ENCODE measurements at places on chromosomes 4 and X.

DNA sequence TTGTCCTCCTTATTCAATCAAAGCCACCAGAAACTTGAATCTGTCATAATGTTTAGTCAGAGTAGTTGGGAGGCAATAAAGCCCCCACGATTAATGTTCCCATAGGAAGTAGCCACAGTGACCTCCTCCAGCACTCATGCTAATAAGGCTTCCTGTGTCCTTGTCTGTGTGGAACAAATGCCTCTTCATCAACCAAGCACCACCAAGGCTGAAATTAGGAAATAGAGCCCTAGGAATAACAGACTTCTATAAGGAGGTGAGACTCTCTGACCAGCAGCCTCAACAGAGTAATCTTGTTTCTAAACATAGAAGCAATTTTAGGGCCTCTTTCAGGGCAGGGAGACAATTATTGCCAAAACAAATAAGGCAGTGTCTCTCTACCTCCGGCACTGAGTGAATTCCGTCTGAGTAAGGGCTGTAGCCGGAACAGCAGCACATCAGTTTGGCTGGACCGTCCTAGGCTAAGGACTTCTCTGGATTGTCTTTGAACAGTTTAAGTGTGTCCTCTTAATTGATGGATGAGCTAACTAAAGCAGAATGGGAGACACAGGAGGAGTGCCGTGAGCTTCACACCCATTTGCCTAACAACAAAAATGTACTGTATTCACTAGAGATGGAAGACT lies 329.2 kb upstream of the HAND2 start:
- DNase-seq: no peak

DNA sequence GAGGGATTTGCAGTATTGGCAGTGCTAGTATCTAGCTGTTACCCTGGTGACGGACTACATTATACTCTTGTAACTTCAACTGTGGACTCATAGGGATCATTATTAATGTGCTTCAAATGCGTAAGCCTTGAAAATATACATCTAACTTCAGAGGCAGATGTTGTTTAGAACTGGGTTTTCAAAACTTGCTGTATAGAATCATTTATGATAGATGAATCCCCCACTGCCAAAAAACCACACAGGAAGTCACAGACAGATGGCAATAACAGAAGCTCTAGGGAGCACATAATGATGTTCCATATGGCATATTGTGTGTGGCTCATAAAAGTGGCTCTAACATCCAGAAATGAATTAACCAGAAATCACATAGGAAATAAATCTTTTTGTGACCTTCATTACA lies 62.3 kb upstream of the RELL1 start:
- no peak for DNase-seq

DNA sequence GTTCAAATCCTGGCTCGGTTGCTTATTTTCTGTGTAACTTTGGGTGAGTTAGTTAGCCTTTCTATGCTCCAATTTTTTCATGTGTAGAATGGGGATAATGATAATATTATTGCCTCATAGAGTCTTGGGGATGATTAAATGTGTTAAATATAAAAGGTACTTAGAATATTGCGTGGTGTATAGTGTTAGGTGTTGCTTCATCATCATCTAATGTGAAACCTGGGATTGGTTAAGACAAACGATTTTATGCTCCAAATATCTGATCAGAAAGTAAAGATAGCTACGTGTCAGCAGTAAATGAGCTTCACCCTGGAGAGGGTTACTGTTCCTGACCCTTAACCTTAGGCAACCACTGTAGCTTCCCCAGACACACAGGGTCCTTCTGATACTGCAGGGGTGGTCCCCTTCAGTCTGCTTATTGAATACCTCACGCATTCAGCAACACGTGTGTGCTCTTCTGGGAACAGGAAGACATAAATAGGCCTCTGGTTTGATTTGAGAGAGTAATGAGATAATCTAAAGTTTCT lies 50.1 kb downstream of the GPAT3 start:
- DNase-seq: no peak

DNA sequence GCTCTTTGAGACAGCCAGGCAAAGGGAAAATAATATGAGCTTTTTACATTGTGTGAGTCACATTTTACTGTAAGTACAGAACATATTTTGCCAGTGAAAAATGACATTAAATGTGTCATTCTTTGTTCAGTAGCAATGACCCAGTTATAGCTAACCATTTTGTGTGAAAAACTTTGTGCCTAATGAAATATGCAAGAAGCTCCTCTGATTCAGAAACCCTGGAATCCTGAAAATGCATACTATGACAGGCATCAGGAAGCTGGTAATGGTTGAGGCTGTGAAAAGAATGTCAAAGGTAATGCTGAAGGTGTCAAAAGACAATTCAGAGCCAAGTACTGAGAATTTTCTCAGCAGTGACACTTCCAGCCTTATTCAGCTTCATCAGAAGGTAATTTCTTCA lies 549.5 kb upstream of the SMIM31 start:
- no peak for DNase-seq

DNA sequence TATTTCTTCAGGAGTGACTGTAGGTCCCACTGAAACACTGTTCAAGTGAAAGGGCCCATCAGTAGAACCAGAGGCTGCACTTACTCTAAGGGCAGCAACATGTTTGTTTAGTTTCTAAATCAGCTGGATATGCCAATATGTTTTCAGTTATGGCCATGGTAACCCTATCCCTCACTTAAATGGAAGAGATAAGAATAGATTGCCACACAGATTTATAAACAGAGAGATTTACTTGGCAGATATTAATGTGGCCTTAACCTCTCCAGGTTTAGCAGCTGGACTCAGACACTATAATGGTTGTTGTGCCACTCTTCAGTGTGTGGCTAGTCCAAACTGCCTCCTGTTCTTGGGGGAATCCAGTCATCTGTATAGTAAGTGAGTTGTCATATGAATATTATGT lies 354.1 kb downstream of the TEX13C start:
- no peak for DNase-seq

GRCh38 chr4:54548098-54548620 lies 109.6 kb upstream of the KIT start:
- DNase-seq: no peak

- no peak for DNase-seq
Measured at GRCh38 chr4:151797131-151797530, 36.3 kb upstream of the GATB start.

DNA sequence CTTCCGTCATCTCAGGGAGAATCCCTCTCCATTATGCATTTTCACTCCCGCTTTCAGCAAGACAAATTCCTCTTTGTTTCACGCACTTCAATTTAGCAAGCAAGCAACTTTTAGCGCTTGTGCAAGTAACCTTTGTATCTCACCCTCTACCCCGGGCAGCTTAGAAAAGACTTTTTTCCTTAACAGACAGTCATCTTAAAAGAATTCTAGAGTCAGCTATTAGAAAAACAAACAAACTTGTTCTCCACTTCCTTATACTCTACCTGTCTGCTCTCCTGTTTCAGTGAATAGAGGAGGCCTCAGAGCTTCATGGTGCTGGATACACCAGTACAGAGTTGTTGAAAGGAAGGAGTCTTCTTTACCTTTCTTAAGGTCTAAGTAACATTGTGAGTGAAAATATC lies 12.1 kb downstream of the TIGD2 start:
- DNase-seq: no peak

DNA sequence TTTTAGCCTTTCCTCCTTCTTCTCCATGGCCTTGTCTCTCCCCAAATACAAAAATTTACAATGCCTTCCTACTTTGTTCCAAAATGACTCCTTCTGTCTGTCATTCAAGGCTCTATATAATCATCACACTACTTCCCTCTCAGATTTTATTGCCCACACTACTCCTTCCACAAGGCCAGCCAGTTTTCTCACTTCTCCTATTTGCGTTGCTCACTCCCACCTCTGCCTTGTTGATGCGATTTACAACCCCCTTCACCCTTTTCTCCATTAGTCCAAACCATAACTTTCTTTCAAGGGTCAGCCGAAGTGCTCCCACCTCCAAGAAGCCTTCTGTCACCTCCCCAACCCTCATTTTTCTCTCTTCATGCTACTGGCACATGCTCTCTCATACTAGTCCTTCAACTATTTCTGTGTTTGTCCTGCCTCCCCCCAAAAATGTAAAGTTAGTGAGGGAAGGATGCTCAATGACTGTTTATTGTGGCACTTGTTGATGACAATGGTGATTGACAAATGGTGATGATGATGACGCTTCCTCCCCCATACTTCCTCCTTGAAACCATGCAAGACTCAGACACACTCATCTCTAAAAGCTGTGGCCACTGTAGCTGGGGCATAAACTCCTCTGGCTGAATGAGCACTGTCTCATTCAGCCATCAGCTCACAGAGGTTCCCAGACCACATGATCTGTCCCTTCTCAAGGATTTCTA lies 2.7 kb upstream of the XKRX start:
- DNase-seq: no peak

DNA sequence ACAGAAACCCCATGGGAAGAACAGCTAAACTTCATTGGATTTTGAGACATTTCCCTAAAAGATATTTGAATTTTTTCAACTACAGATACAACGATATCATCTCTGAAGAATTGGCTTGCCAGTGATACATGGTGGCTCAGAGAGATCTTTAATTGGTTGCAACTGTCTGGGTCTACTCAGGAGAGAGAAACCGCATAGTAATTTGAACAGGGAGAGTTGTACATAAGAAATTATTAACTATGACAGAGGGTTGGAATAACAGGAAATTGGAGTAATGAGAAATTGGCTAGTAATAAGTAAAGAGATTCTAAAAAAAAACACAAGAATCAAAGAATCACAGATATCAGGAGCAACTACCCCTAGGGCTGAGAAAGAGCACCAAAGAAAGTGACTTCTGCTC lies 118.4 kb downstream of the KLHL13 start:
- DNase-seq: no peak

DNA sequence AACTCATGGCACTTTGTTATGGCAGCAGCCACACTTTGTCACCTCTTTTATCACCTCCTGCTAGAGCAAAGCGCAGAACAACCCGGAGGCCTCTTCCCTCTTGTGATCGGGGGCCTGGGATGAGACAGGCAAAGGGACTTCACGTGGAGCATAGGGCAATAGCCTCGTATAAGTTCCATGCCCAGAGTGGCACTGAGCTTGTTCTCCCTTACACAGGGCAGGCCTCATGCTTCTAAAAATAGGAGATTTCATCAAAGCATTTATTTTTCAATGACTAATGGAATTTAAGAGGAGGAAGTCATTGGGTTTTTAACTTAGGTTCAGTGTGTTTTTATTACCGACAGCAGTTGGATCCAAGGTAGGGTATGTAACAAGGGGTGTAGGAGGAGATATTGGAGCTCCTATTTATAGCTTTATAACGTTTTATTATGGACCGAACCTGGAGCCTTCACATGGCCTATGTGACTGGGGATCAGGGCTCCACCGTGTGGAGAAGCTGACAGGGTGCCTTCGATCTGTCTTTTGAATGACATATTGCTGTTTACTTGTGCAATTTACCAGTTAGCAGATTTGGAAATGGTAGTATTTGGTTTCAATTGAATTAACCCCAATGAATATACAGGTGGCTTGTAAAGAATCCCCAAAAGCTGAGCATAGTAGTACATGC lies 93.8 kb downstream of the SLC2A9 start:
- no peak for DNase-seq

DNA sequence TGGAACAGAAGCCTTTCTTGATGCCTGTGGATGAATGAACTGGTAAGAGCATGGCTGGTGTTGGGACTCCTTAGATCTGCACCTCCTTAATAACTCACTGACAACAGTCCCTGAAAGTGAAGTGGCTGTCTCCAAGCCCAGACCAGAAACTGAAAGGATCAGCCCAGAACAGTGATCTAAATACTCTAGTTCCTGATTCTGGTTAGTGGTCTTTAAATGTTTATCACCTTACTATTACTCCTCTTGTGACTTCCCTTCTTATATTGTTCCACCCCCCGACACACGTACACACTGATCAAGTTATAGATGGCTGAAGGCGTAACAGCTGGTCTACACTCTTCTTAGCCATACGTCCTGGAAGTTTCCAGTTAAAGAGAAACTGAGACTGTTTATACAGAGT lies 33.8 kb upstream of the ARMCX2 start:
- no peak for DNase-seq

- DNase-seq: no peak
Measured at GRCh38 chr4:178185517-178185916, 743.3 kb upstream of the AGA start.

GRCh38 chr4:107050525-107051135 lies 14.5 kb upstream of the DKK2 start:
- DNase-seq: no peak

DNA sequence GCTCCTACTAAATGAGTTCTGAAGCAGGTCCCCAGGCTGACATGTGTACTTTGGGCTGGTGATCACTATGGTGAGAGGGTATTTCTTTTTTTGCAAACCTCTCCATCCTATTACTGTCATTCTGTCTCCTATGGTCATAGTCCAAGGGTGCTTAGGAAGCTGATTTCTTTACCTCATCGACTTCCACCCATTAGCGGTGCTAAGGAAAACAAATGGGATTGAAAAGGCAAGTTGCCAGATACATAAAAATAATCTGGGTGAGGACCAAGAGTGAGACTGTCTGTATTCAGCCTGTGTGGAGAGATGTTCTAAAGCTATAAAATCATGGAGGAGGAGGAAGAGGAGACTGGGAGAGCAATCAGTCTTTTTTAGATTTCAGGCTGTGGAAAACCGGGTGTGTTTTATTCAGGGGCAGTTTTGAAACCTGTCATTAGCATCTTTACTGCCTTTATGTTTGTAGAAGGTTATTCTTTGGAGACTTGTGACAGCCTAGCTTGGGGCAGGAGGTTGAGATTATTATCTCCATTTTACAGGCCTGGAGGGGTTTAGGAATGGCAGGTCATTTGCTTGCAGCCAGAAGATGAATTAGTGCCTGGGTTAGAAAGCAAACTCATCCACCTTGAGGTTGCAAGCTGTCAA lies 1.9 kb downstream of the TMEM164 start:
- no peak for DNase-seq

DNA sequence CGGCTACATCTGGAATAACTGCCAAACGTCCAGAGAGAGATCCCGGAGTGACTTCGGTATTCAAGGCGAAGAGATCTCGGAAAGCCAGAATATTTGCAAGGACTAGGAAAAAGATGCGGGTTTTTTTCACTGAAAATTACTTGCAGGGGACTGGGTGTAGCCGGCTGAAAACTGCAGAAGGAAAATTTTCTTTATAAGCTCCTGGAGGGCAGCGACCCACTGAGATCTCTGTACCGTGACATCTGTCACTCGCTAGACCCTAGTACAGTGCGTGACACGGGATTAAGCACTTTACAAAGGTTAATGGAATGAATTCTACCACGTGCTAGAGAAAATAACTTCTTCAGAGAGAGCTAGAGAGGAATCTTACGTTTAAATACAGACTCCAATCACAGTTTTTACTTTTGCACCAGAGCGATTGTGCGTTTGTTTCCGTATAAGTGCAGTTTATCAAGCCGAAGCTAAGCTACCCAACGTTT lies 1.1 kb upstream of the LCORL start:
- no peak for DNase-seq

- no peak for DNase-seq
Measured at GRCh38 chrX:40281336-40282005, 183.7 kb upstream of the BCOR start.

GRCh38 chr4:3179126-3179706 lies 69.7 kb upstream of the MSANTD1 start:
- DNase-seq: no peak

- no peak for DNase-seq
Measured at GRCh38 chr4:90958256-90958895, 831.2 kb downstream of the CCSER1 start.

- DNase-seq: no peak
Measured at GRCh38 chr4:1155314-1155713, 17.1 kb downstream of the SPON2 start.
